BJ (cell line): ENCODE measurements at places on chromosomes 5 and 9.
A peak's percentile ranks its signal among the peaks of the same experiment; 100 is the strongest.

DNA sequence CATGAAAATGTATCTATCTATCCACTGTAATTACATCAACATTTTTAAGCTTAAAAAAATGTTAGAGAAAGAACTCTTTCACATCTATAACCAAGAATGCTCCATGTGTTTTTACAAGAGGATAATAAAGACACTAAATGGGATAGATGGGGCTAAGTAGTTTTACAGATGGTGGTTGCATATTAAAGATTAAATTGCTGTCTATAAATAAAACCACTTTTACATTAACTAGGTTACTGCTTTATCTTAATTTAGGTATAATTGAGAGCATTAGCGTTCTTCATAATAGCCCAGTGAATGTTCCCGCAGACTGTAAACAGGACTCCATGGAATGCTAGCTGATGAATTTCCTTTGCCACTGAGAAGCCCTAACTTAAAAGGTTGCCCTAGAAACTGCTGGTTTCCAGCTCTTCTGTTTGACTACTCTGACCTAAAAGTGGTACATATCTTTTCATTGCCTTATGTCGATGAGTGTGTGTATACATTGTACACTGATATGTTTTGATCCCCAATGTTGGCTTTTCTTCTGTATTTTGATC, 117.9 kb downstream of the SGCD start:
- DNase-seq: no peak

- DNase-seq: no peak
Measured at GRCh38 chr5:142685418-142686209, at the start of gene FGF1. FGF1 (minus strand) TSS chr5:142686090; CDS start chr5:142614127, 71,963 bp downstream.

DNA sequence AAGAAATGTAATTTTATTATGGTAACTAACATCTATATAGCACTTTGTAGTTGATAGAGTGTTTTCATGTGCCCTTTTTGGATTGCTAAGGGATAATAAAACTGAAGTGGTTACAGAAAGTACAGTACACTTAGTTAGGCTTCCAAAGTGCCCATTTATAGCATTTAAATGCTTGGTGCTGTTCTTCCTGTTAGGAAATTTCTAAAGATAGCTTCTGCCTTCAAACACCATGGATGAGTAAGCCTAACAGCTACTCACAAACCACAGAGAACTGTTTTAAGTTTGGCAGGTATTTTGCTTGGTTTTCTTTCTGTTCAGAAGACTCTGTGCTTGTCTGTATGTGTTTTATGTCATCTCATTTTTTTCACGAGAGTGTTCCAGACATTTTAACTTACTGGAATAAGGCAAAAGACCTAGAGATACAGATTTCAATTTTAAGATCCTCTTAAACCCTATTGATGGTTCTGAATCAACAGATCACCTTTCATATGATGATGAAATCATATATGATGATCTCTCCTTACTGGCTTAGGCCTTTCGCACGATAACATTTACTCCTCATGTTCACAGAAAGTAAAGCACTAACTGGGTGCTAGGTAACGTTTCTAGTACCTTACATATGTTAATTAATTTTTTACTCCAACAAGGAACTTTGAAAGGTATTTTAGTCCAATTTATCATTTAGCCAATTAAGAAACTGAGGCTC, 4.4 kb downstream of the RIMOC1 start:
- peak; percentile 41 for DNase-seq

DNA sequence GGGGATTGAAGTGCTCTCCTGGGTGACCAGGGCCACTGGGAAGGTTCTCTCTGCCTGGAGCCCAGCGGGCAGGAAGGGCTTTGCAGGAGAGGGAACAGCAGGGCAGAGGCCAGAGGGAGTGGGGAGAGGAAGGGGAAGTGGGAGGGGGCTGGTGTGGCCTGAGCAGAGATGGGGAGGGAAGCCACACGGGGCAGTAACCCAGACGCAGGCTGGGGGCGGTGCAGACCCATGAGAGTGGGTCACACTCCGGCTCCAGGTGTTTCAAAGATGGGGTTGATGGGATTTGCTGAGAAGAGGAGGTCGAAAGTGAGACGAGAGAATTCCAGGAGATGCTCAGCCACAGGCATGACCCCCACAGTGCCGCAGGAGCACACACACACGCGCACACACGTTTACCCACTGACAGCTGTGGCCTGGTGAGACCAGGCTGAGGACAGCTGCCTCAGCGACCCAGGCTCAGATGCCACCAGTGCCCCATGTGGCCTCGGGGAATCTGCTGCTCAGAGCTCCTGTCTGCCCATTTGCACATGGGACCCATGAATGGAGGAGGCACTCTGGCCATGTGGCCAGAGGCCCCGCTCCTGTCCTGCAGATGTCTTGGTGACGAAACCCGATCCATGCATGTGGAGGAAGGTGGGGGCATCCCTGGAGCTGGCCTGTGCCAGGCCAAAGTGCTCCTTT, 32.7 kb upstream of the FCN2 start:
- DNase-seq: no peak

GRCh38 chr9:2477755-2478154, 143.8 kb upstream of the VLDLR start:
- DNase-seq: peak; percentile 41

GRCh38 chr5:145824040-145824439, 11.1 kb downstream of the PRELID2 start:
- DNase-seq: no peak

- DNase-seq: no peak
Measured at GRCh38 chr5:118722122-118723020, 266.0 kb downstream of the DTWD2 start.

DNA sequence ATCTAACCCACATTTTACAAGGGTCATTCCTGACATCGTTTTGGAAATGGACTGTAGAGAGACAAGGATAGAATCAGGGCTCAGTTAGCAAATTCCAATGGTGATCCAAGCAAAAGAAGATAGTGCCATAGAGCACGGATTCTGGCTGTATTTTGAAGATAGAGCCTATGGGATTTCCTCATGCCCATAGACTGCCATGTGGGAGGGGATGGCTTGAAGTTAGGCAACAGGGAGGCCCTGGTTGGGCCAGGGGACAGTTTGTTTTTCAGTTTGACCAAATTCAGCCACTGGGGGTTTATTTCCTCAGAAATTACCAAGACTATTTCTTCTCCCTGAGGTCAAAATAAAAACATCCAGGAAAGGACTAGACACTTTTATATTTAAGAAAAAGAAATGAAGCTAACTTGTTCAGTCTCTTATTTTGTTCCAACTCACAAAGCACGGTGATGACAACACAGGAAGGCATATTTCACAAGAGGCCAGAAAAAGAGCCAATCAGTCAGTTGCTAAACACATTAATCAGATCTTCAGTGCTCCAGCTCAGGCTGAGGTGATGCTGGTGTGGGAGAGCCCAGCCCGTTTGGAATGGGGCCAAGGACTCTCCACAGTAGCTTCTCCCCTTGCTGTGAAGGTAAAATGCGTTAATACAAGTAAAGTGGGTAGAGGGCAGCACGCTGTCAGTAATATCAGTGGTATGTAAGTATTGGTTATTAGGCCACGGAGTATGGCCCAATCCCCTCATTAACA, 4.4 kb upstream of the DCTN4 start:
- no peak for DNase-seq

GRCh38 chr9:78072586-78073199, 41.1 kb upstream of the GNAQ start:
- no peak for DNase-seq

- no peak for DNase-seq
Measured at GRCh38 chr5:59174248-59174844, 591.5 kb downstream of the RAB3C start.

DNA sequence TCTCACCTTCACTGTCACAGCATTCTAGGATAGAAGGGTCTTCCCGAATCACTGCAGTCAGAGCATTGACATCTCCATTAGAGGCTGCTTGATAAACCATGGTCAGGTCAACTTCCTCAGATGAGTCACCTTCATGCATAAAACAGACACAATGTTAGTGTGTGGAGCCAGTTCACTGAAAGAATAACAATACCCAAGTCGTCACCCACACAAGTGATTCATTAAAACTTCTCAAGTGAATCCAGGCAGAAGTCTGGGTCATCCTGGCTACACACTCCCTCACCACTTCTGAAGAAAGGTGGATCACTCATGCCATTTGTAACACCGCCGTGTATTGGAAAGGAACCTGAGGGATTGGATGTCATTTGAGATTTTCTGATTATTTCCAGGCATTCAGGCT, 49.6 kb downstream of the ANKRD55 start:
- peak; percentile 64 for DNase-seq

GRCh38 chr5:76451031-76451701, 48.1 kb downstream of the IQGAP2 start:
- no peak for DNase-seq

DNA sequence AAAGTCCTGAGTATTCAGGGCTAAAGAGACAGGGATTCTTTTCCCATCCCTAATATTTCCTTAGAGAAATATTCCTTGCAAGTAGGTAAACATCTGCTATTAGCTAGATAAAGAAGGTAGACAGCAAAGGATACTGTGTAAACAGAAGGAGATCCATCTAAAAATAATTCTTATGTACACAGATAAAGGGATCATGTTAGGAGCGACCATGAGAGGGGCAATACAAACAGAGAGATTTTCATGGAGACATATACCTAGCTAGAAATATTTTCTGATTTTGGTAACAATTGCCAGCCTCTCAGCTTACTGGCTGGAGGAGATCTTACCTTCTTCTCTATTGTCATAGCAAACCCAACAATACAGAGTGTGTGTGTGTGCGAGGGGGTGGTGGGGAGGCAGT, 184.6 kb upstream of the DMAC1 start:
- DNase-seq: no peak

- DNase-seq: peak; percentile 21
Measured at GRCh38 chr5:68962757-68963484, 130.9 kb upstream of the SLC30A5 start.

GRCh38 chr9:28014212-28014611, 440.9 kb upstream of the C9orf72 start:
- DNase-seq: no peak

DNA sequence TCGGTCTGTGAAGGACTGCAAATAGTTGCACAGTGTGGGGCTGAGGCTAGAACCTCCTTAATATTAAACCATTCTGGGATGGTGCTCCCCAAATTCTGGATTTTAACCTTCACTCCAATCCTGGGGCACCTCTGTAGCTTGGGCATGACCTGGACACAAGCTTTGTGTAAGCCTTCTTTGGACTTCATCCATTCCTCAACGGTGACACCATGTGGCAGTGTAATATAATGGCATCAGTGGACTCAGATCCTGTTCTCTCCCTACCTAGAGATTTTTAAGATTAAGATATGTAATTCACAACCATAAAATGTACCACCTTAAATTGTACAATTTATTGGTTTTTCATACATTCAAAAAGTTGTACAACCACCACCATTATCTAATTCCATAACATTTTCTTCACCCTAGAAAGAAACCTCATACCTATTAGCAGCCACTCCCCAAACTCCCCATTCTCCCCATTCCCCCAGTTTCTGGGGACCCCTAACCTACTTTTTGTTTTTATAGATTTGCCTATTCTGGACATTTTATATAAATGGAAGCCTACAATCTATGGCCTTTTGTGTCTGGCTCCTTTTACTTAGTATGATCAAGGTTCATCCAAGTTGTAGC, 4.8 kb upstream of the PLGRKT start:
- no peak for DNase-seq

- DNase-seq: no peak
Measured at GRCh38 chr9:5292141-5292540, 12.4 kb downstream of the RLN2 start.

DNA sequence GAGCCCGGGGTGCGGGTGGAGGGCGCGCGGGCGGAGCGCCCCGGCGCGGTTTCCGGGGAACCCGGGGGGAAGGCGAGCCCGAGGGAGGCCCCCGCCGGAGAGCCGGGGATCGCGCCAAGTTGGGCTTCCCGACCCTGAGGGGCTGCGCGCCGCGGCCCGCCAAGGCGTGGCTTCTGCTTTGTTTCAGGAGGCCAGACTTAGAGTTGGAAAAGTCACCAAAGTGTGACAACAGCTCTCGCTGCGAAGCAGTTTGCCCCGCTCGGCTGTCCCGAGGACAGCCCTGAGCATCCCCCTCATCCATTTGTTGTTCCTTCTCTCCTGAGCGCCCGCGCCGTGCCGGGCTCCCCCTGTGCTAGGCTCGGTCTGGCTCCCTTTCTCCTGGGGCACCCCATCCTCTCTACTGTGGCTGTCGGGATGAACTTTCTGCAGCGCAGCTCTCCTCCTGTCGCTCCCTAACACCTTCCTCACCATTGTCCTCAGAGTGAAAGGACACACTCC, 410 bp downstream of the GLIPR2 start:
- DNase-seq: no peak

- no peak for DNase-seq
Measured at GRCh38 chr5:65418661-65419060, 63.1 kb downstream of the ADAMTS6 start.

GRCh38 chr5:158541536-158542297, 558.0 kb downstream of the EBF1 start:
- no peak for DNase-seq

- DNase-seq: no peak
Measured at GRCh38 chr5:14935341-14935740, 63.8 kb upstream of the ANKH start.

- no peak for DNase-seq
Measured at GRCh38 chr5:135063511-135064234, 29.6 kb upstream of the PITX1 start.

DNA sequence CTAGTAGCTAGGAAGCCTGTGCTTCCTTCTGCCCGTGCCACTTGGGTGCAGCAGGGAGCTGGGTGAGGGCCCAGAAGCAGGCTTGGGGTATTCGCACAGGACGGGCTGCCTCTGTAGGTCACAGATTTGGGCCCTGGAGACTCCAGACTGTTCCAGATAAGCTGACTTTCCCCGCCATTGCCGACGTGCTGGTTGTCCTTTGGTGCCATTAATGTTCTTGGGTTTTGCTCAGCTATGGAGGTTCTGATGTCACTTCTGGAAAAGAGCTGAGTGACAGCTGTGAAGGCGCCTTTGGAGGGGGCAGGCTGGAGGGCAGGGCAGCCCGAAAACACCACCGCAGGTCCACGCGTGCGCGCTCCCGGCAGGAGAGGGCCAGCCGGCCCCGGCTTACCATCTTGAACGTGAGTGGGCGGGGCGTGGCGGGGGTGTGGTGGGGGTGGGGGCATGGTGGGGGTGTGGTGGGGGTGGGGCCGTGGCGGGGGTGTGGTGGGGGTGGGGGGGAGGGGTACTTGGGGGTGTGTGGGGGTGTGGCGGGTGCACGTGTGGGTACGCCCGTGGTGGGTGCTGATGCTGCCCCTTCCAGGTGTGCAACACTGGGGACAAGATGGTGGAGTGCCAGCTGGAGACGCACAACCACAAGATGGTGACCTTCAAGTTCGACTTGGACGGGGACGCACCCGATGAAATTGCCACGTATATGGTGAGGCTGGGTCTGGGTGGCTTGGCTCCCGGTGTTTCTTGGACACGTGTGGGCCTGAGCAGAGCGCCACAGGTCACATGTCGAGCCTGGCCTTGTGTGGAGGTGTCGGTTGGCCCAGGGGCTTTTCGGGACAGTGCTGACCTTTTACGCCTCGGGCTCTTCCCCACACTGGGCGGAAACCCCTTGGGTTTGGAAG, 79.6 kb downstream of the WNK2 start:
- no peak for DNase-seq

DNA sequence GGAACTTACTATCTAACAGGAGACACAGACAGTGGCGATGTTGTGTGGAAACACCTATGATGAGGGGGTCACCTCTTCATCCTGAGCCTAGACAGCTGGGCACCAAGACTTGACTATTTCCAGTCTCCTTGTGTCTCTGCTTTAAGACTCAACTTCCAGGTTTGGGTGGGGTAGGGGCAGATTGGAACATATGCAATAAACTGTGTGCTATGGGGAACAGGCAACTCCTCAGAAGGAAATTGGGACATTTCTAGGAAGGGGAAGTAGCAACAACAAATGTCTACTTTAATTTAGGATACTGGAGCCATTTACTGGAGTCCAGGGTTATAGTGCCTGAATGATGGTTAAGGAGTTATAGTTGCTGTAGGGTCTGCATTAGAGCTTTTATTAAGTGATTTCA, 57.3 kb downstream of the FGF18 start:
- DNase-seq: no peak

GRCh38 chr9:84538879-84539278, 130.7 kb upstream of the NTRK2 start:
- no peak for DNase-seq
